ENCODE measurements at places on chromosomes 2 and 18.

GRCh38 chr2:239461291-239462190 lies 60.7 kb upstream of the HDAC4 start:
- DNase-seq: no peak

DNA sequence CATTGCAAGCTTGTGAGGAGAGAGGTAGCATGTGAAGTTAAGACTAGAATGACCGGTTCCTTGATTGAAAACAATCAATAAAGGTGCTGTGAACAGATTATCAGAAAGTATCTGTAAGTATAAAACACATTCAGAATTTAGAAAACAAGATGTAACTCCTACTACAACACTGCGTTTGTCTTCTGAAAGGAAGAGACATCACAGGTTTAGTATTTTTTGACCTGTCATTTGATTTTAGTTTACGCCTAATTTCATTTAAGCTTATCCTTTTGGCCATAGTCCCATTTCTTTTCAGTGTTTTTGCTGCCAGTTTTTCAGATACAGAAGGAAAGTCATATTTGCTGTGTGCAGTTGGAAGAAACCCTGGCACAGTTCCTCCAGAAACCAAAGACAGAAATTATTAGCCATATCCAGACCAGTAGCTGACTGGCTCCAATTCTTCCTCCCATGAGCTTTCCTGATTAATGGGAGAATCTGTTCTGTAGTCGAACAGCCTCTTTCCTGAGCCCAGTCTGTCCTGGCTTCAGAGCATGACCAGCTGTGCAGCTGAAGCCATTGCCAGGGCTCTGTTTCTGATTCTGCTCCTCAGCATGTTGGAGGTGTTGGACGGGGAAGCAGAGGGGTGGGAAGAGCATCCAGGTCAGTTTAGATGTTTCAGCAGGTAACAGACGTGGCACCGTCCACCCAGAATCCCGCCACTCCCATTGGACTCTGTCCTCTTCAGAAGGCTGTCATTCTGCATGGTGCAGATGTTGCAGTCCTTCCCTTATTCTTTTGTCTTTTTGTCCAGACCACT lies 61.0 kb downstream of the CRIM1 start:
- no peak for DNase-seq

GRCh38 chr2:230886671-230887071 lies 21.9 kb downstream of the ITM2C start:
- DNase-seq: no peak

DNA sequence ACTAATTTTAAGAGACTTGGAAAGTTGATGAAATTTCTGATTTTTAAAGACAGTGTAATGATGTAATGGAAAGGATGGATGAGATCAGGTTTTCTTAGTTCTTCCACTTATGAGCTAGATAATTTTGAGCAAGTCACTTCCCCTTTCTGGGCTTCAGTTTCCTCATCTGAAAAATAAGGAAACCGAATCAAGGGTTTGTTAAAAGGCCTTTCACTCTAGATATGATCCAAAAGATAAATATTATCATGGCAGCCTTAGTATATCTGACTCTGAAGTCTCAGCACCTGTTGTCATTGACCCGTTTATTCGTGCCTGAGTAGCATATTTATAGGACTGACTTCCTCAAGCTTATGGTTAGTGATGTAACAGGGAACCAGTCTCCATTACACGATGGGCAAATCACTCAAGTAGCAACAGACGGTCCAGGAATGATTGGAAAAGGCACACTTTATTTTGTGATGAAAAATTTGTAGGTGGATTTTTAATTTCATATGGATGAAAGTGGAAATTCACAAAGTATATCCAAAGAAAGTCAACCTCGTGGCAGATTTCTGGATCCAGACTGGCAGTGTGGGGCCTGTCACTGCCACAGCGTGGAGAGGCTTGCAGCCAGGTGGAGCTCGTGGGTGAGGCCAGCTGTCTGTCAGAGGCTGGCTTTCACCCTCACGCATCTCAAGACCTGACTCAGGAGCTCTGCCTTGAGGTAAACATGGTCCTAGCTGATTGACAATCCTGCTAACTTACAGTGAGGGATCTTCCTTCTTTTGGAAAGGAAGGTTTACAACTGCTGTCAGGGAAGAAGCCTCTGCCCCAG lies 137.9 kb upstream of the CXCR4 start:
- DNase-seq: no peak

GRCh38 chr2:203040966-203041521 lies 26.4 kb downstream of the NBEAL1 start:
- no peak for DNase-seq

- DNase-seq: no peak
These were observed 177.7 kb upstream of the OSR1 start for GRCh38 chr2:19536136-19536535.

- DNase-seq: no peak
These were observed 49.3 kb downstream of the NRP2 start for GRCh38 chr2:205731583-205731981.

DNA sequence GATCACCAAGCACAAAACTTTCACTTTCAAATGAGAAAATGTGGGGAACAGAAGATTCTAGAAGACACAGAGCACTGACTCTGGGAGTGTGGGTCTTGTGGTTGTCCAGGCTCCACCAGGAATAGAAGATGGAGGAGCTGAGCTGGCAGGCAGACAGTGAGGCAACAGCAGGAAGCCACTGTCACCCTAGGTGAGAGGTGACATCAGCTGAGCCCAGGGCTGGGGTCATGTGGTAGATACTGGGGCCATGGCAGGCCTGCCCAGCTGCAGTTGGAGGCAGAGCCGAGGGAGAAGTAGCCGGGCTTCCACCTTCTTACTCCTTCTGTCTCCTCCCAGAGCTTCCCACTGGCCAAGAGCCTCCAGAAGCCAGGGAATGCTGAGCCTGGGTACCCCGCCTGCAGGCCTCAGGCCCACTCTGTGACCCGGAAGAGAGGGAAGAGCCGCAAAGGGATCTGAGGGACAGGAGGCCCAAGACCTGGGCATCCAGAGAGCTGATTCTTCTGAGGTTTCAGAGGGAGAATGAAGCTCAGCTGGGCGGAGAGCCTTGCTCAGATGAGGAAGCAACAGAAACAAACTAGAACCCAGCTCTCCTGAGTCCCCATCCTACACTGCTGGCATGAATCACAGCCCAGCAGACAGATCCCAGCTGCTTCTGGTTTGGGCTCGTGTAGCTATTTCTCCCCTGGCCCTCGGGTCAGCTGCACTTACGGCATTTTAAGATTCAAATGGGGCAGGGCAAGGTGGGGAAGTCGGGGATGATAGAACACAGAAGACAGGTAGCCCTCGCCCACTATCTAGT lies 39.8 kb upstream of the ASAP2 start:
- DNase-seq: no peak

DNA sequence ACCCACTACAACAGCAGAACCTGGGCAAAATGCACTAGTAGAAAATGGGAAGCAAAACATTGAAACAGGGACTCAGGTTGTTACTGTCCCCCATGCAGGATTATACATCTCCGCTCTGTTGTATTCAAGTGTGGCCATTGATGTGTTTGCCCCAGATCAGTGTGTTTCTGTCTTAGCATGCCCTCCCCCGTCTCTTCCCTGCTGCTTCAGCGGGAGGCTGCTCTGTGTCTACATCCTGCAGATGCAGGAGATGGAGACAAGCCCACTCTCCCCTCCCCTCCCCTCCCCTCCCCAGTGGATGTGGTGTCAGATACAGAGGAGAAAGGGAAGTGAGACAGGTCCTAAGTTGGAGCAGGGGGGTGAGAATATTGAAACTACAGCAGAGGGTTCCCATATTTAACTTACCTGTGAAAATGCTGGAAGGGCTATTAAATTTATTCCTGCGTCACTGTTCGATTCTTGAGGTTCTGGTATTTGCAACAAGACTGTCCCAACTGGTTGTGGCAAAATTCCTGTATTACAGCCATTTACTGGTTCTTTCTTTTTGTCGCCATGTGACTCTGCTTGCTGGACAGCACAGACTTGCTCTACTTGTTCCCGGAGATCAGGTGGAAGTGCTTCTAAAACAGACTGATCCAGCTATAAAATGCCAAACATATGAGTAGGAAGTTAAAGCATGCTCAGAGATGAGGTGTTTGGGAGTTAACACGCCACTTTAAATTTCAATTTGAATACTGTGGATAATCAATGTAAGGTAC lies 67.0 kb downstream of the EIF5B start:
- DNase-seq: no peak

All from CD4-positive, alpha-beta T cell treated with Interleukin-21 for 1 hour (primary cell).